Endothelial cell of coronary artery (primary cell): ENCODE measurements at places on chromosomes 6 and 20. TPM values are rescaled to one million over a fixed set of nuclear protein-coding genes. Genes with fewer than 3 reads are reported as not detected.

Gene ATP6V1G2
- 0.36 and 0.66 TPM in 2 replicates for total RNA-seq

Gene RIPPLY2
- not detected in 2 replicates for total RNA-seq

Gene XKR7
- total RNA-seq, result not detected in 2 replicates

Gene MGME1
- 6.3 and 13.4 TPM in 2 replicates for total RNA-seq

Gene PPP1R3D
- 5.2 and 6.2 TPM in 2 replicates for total RNA-seq

Gene ADGRF1
- not detected in 2 replicates for total RNA-seq

Gene LGSN
- total RNA-seq, result not detected in 2 replicates

Gene BCAS4
- total RNA-seq, result 2.5 and 4.9 TPM in 2 replicates

Gene RFX6
- not detected in 2 replicates for total RNA-seq

Gene OOEP
- total RNA-seq, result not detected in 2 replicates

Gene HRH3
- total RNA-seq, result not detected in 2 replicates

Gene PKIG
- total RNA-seq, result 91.2 and 240 TPM in 2 replicates

Gene NMBR
- total RNA-seq, result not detected in 2 replicates
